Heart left ventricle (tissue), 16 donors: ENCODE measurements at places on chromosomes 5 and 9. TPM values are rescaled to one million over a fixed set of nuclear protein-coding genes. Genes with fewer than 3 reads are reported as not detected.

The DMRT3 gene
- 0.15 TPM for total RNA-seq

The SPATA31A3 gene
- not detected for total RNA-seq

The INSL4 gene
- total RNA-seq, result not detected

The SUSD3 gene
- 5.2 TPM for total RNA-seq

The KCNIP1 gene
- total RNA-seq, result not detected

The PCDHGA1 gene
- total RNA-seq, result 2.1 TPM

The HEMGN gene
- total RNA-seq, result not detected

The ACOT12 gene
- total RNA-seq, result not detected

The SLC36A3 gene
- not detected for total RNA-seq

DNA sequence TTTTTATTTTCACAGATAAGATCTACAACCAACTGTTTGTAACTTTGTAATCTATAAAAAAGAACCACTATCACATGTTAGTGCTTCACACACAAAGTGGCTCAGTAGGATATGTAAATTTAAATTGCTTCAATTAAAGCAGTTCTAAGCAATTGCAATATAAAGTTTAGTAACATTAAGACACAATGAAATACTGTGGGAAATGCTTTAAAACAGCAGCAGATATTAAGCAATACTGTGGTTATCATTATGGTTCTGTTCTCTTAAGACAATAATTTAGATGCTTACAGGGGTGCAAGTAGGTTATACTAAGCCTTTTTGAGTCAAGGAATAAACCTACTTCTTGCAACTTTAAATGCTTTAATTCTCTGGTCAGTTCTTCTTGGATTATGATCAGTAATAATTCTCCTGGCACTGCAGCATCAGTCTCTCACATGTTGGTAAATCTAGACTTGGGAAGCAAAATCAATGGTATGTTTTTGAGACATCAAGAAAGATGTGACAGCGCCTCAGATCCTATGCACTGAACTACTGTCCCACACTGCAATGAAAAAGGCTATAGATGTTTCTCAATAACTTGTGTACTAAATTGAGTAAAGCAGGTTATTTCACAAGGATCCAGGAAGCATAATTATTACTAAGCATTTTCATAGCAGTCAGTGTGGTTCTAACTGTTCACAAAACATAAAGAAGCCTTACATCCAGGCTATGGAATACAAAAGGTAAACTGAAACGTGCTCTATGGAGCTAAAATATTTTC is 338.7 kb upstream of the PDE4D start:
- no peak for DNase-seq
- H3K4me1 ChIP-seq, result no peaks in the 10 kb centered on the region
- no peak overlapping the region for H3K4me3 ChIP-seq
- no peak overlapping the region for H3K27ac ChIP-seq
- no peaks in the 10 kb centered on the region for H3K27me3 ChIP-seq

GRCh38 chr5:31221001-31221400 is 27.5 kb downstream of the CDH6 start:
- no peak overlapping the region for H3K27ac ChIP-seq
- peaks cover 3% of the 10 kb centered on the region for H3K27me3 ChIP-seq
- H3K36me3 ChIP-seq, result no peaks in the 10 kb centered on the region
- H3K4me1 ChIP-seq, result no peaks in the 10 kb centered on the region
- no peak overlapping the region for H3K4me3 ChIP-seq
- no peak for DNase-seq

- H3K27me3 ChIP-seq, result no peaks in the 10 kb centered on the region
- no peak overlapping the region for H3K27ac ChIP-seq
- H3K36me3 ChIP-seq, result no peaks in the 10 kb centered on the region
- no peak overlapping the region for H3K4me3 ChIP-seq
Measured at GRCh38 chr9:128085943-128086342, 17.9 kb downstream of the SLC25A25 start.

DNA sequence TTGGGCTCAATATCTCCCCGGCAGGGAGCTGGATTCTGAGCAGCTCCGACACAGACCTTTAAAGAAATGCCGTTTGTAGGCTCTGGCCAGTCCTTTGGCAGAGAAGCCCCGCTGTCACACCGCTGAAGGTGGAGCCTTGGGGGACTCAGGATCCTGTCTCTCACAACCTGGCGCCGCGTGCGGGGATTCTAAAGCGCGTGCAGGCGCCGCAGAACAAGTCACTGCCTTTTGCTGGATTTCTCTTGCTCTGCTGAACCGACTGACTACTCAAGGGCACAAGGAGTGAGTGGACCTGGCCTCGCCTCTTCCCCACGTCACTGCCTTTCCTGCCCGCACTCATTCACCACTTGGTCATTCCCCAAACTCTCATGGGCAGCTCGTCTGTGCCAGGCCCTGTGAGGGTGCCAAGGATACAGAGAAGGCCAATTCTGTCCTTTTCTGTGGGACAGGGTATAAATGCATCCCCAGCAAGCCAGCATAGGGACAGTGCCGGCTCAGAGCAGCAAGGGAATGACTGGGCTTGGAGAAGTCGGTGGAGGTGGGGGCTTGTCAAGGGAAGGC is 69.3 kb downstream of the CRB2 start:
- no peaks in the 10 kb centered on the region for H3K36me3 ChIP-seq
- DNase-seq, result no peak
- H3K4me3 ChIP-seq, result no peak overlapping the region
- no peaks in the 10 kb centered on the region for H3K4me1 ChIP-seq
- H3K27ac ChIP-seq, result no peak overlapping the region
- H3K27me3 ChIP-seq, result no peaks in the 10 kb centered on the region

GRCh38 chr9:95773053-95773418 is 102.5 kb upstream of the ERCC6L2 start:
- no peaks in the 10 kb centered on the region for H3K4me1 ChIP-seq
- no peak overlapping the region for H3K27ac ChIP-seq
- no peaks in the 10 kb centered on the region for H3K36me3 ChIP-seq
- H3K4me3 ChIP-seq, result no peak overlapping the region
- DNase-seq, result no peak
- peaks cover 6% of the 10 kb centered on the region for H3K27me3 ChIP-seq

- DNase-seq, result peak; percentile 41
- H3K27ac ChIP-seq, result peak overlapping the region; percentile 65
- no peaks in the 10 kb centered on the region for H3K36me3 ChIP-seq
- H3K27me3 ChIP-seq, result no peaks in the 10 kb centered on the region
Measured at GRCh38 chr5:57779383-57780223, 297.0 kb upstream of the ACTBL2 start.

DNA sequence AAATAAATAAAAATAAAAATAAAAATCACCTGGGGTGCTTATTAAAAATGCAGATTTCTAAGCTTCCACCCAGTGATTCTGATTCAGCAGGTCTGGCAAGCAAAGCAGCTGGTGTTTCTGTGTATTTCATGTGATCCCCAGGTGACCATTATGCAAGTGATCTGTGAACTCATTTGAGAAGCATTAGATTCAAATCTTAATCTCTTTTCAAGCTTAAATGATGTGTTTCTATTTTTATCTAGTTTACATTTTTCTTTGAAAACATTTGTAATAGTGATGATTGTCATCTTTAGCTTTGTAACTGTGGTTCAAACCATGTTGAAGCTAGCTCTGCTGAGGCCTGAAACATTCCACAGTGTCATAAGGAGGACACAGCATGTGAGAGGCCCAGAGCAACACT is 804.8 kb upstream of the ZNF608 start:
- H3K27ac ChIP-seq, result no peak overlapping the region
- H3K36me3 ChIP-seq, result no peaks in the 10 kb centered on the region
- H3K27me3 ChIP-seq, result no peaks in the 10 kb centered on the region
- DNase-seq, result no peak

- no peaks in the 10 kb centered on the region for H3K27me3 ChIP-seq
- peaks cover 15% of the 10 kb centered on the region for H3K4me1 ChIP-seq
- no peaks in the 10 kb centered on the region for H3K36me3 ChIP-seq
- H3K27ac ChIP-seq, result peak overlapping the region; percentile 13
Measured at GRCh38 chr9:134205672-134206310, 41.4 kb upstream of the RNU6ATAC start.

GRCh38 chr5:7250611-7251010 is 145.3 kb upstream of the ADCY2 start:
- no peak for DNase-seq
- H3K4me1 ChIP-seq, result no peaks in the 10 kb centered on the region
- no peak overlapping the region for H3K27ac ChIP-seq
- no peak overlapping the region for H3K4me3 ChIP-seq

GRCh38 chr5:149140197-149141002 is 893 bp upstream of the ABLIM3 start:
- peak overlapping the region; percentile 97 for H3K27ac ChIP-seq
- no peaks in the 10 kb centered on the region for H3K36me3 ChIP-seq
- H3K4me1 ChIP-seq, result peaks cover 47% of the 10 kb centered on the region
- H3K27me3 ChIP-seq, result no peaks in the 10 kb centered on the region
- no peak for DNase-seq
- no peak overlapping the region for H3K4me3 ChIP-seq

DNA sequence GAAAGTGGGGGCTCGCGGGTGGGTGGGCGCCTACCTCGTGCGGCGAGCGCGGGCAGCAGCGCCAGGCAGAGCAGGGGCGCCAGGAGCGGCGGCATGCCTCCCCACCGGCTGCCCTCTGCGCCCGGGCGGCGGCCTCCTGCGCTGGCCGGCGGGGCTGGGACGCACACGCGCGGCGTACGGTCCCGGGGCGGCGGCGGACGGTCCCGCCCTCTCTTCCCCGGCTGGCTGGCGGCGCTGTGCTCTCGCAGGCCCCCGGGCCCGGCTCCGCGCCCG is 220 bp downstream of the NOTCH1 start:
- H3K27ac ChIP-seq, result peak overlapping the region; percentile 95
- H3K4me3 ChIP-seq, result peak overlapping the region; percentile 96
- peaks cover 57% of the 10 kb centered on the region for H3K4me1 ChIP-seq
- DNase-seq, result no peak
- H3K36me3 ChIP-seq, result peaks cover 3% of the 10 kb centered on the region

- no peaks in the 10 kb centered on the region for H3K27me3 ChIP-seq
- H3K27ac ChIP-seq, result peak overlapping the region; percentile 89
- no peaks in the 10 kb centered on the region for H3K36me3 ChIP-seq
Measured at GRCh38 chr5:1111241-1111726, 579 bp downstream of the SLC12A7 start.

GRCh38 chr9:82495884-82496777 is 507.6 kb downstream of the SPATA31D1 start:
- H3K36me3 ChIP-seq, result no peaks in the 10 kb centered on the region
- peaks cover 18% of the 10 kb centered on the region for H3K4me1 ChIP-seq
- no peak for DNase-seq
- no peaks in the 10 kb centered on the region for H3K27me3 ChIP-seq

DNA sequence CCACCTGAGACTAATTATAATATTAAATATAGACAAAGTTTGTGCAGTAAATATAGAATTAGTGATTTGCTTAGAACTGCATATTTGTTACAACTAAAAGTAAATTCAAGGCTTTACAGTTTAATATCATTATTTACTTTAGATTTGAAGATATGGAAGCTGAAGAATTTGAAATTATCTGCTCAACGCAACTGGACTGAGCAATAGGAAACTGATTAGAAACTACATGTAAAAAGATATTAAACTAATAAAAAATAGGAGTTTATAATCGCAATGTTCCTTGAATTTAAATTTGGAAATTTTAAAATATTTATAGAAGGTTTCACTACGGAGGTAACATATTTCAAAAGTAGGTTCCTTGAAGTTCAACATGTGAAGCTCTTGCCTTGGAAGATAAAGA is 55.2 kb downstream of the CDH10 start:
- no peak overlapping the region for H3K4me3 ChIP-seq
- no peak overlapping the region for H3K27ac ChIP-seq
- H3K27me3 ChIP-seq, result no peaks in the 10 kb centered on the region
- H3K36me3 ChIP-seq, result no peaks in the 10 kb centered on the region

DNA sequence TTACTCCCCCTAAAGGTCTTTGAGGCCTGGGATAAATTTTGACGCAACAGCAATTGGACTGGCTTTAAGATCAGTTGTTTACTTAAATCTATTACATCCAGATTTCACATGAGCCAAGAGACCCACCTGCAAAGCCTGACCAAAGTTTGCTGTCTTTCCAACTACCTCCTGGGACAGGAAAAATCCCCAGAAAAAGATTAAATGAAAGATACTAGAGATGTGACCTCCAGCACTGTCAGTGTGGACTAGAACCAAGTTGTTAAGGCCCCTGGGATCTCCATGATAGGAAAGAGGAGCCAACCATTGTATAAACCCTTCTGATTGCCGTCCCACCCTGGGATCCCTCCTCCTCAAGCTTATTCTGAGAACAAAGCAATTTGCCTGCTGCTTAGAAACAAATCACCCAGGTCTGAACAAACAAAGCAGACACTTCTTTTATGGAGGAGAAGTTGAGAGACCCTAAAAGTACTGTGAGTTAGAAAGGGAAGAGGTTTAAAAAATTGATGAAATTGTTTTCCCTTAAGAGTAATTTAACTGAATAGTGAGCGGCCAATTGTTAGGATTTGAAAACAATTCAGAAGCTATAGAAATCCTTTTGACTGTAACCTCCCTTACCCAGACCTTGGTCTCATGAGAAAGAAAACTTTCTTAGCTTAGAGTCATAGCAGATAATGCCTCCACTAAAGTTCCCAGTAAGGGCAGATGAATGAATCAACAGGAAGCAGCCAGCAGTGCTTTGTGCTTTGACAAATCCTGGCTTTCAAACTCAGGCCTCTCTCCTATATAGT is 255.2 kb downstream of the TMEM167A start:
- H3K4me1 ChIP-seq, result no peaks in the 10 kb centered on the region
- H3K27ac ChIP-seq, result no peak overlapping the region
- H3K27me3 ChIP-seq, result no peaks in the 10 kb centered on the region

- no peaks in the 10 kb centered on the region for H3K27me3 ChIP-seq
- no peaks in the 10 kb centered on the region for H3K4me1 ChIP-seq
- H3K36me3 ChIP-seq, result no peaks in the 10 kb centered on the region
- DNase-seq, result no peak
- no peak overlapping the region for H3K27ac ChIP-seq
- H3K4me3 ChIP-seq, result peak overlapping the region; percentile 7
Measured at GRCh38 chr5:171841984-171842776, 56.6 kb downstream of the SMIM23 start.

DNA sequence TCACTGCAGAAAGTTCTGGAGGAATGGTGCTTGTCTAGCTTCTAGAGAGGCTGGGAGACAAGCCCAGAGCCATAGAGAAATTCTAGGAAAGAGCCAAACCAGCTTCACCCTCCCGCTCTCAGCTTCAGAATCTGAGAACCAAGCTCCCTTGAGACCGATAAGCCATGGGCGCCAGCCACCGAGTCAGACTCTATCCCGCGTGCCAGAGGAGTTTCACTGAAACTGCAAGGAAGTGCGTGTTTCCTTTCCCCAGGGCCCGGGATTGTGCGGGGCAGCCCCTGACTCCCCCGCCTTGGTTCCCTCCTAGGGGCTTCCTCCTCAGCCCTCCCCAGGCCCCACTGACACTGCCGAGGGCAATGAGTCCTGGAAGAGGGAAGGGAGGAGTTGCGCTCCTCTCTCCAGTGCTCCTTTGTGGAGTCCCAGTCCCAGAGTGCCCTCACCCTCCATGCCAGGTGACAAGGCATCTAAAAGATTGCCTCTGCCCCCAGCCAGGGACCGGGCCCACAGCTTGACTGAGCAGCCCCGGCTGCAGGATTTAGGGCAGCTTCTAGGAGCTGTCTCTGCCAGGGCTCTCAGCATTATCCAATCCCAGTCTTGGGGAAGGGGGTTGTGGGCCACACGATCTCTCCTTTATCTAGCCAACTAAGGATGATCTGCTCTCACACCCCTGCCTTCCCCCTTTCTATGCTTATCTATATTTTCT is 18.4 kb upstream of the TCF7 start:
- H3K27ac ChIP-seq, result no peak overlapping the region
- DNase-seq, result peak; percentile 16
- H3K4me3 ChIP-seq, result no peak overlapping the region
- H3K4me1 ChIP-seq, result peaks cover 3% of the 10 kb centered on the region
- H3K36me3 ChIP-seq, result no peaks in the 10 kb centered on the region

- no peaks in the 10 kb centered on the region for H3K27me3 ChIP-seq
- no peak overlapping the region for H3K4me3 ChIP-seq
- H3K27ac ChIP-seq, result no peak overlapping the region
- peaks cover 7% of the 10 kb centered on the region for H3K4me1 ChIP-seq
- H3K36me3 ChIP-seq, result no peaks in the 10 kb centered on the region
- no peak for DNase-seq
Measured at GRCh38 chr5:180339583-180340183, 13.5 kb downstream of the GFPT2 start.

GRCh38 chr9:122815544-122815943 is 12.8 kb downstream of the PDCL start:
- no peaks in the 10 kb centered on the region for H3K27me3 ChIP-seq
- peaks cover 37% of the 10 kb centered on the region for H3K4me1 ChIP-seq
- DNase-seq, result no peak
